CD4-positive, alpha-beta T cell treated with Interleukin-17A for 1 hour (primary cell): ENCODE measurements at places on chromosomes 1 and 21.
A peak's percentile ranks its signal among the peaks of the same experiment; 100 is the strongest.

DNA sequence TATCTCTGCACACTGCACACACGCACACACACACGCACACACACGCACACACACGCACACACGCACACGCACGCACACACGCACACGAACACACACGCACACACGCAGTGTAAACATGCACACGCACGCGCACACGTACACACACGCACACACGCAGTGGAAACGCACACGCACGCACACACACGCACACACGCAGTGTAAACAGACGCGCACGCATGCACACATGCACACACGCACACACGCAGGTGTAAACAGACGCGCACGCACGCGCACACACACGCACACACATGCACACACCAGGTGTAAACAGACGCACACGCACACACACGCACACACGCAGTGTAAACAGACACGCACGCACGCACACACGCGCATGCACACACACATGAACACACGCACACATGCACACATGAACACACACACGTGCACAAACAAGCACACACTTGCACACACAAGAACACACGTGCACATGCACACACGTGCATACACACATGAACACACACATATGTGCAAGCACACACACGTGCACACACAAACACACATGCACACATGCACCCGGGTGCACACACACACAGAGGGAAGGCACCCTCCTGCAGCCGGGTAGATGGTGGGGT is 45.2 kb downstream of the PRDM16 start:
- no peak for DNase-seq

DNA sequence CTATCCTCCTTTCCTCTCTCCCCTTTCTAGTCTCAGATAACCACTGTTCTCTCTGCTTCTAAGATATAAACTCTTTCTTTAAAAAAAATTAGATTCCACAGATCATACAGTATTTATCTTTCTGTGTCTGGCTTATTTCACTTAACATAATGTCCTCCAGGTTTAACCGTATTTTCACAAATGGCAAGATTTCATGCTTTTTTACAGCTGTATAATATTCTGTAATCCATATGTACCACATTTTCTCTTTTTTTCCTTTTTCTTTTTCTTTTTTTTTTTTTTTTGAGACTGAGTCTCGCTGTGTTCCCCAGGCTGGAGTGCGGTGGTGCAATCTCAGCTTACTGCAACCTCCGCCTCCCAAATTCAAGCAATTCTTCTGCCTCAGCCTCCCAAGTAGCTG is 5.1 kb upstream of the SLC16A1 start:
- DNase-seq: no peak

- no peak for DNase-seq
Observed at GRCh38 chr21:26469789-26470188, 103.3 kb downstream of the CYYR1 start.

- no peak for DNase-seq
Observed at GRCh38 chr1:18922848-18923755, 20.7 kb upstream of the ALDH4A1 start.

DNA sequence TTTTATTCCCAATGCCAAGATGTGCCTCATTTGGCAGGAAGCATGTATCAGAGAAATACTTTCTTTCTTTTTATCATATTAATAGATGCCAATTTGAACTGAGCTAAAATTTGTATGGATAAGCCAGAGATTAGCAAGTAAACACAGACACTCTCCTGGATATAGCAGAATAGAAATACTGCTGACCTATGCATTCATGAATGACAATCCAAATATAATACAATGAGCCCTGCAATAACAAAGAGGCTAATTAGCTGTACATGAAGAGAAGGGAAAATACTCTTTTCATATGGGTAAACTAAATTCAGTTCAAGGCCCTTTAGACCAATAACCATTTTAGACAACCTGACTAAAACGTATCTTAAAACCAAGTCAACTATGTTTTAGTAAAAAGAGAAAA is 388.1 kb upstream of the NR5A2 start:
- DNase-seq: no peak

- no peak for DNase-seq
Observed at GRCh38 chr1:231337043-231337471, 595 bp downstream of the EXOC8 start.

GRCh38 chr1:32100807-32101708 is 6.8 kb upstream of the KPNA6 start:
- no peak for DNase-seq

DNA sequence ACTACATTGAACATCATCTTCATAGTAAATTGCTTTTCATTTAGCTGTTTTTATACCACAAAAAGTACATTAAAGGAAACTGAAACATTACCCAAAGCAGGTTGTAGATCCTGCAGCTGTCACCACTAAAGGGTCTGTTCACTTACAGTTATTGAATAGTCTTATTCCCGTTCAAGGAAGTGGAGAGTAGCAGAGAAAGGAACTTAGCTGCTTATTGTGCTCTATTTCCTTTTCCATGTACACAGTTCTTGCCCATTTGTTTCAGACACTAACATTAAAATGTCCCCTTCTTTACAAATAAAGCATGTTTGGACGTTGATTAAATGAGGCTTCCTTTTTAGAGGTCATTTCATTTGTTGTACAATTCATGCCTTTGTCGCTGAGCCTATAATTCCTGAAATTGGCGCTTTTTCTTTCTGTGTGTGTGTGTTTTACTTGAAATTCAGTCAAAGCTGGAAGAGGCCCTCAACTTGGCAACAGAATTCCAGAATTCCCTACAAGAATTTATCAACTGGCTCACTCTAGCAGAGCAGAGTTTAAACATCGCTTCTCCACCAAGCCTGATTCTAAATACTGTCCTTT is 44.4 kb upstream of the BMP8A start:
- no peak for DNase-seq

DNA sequence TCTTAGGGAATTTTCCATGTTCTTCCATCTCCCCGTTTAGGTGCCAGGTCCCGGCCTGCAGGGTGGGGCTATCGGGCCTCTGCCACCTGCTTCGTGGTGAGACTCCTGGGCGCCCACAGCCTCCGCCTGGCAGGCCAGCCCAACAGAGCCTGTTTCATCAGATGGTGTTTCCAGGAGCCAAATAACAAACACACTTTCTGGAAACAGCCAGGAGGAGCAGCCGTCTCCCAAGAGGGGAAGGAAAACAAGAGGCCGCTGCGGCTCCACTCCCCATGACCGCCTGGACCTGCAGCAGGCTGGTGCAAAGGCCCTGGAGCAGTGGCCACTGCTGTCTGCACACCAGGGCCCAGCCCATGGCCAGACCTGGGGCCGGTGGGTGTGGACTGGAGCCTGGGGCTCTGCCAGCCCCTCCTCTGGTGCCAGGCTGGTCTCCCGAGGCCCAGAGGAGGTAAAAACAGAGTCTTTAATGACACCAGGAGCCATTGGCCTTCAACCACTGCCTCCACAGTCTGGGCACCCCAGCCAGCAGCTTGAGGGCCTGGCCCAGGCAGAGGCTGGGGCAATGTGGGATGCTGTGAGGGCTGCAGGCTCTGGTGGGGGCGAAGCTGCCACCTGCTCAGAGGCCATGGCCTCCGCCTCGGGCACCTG is 55.0 kb downstream of the SLX9 start:
- DNase-seq: no peak

DNA sequence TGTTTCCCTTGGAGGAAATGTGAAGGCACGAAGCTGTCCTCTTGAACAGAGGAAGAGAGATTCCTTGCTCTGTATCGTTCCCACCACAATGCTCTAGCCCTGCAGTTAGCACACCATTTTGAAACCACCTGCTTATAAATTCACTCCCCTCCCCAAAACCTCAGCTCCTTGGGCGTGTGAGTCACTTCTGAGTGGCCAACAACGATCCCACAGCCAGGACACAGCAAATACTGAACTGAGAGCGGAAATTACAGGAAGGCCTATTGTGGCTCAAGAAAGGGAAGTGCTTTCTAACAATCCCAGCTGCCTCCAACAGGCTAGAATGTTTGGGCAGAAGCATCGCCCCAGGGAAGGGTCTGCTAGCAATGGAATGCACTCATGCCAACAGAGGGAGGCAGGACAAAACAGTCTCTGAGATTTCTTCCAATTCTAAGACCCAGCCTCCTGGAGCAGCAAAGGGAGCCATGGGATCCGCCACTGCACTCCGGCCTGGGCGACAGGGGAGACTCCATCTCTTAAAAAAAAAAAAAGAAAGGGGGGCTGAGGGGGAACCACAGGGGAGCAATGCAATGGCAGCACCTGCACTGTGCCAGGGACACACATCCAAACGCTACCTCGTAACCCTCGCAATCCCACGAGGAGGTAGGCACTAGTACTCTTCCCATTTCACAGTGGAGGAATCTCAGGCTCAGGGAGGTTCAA is 1.9 kb downstream of the TMEM53 start:
- peak; percentile 37 for DNase-seq

GRCh38 chr1:230910755-230911117 is 42.4 kb upstream of the C1orf198 start:
- DNase-seq: no peak

DNA sequence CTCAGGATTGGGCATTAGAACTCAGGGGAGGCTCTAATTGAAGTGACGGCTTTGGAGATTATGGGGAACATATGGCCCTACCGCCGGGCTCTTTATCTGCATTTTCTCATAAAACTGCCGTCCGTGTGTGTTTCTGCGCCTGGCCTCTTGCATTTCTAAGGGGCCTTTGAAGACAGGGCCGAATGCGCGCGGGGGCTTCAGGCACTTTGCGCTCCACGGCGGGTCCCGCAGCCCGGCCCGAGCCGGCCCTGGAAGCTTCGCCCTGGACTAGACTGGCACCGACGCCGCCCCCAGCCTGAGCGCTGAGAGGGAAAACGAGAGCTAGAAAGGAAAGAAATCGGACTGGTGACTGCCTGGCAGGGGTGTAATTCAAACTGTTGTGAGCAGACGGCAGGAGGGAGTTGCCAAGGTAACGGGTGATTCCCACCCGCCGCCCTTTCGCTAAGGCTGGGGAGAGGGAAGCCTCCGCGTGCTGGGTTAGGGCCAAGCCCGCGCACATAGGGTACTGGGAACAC is 120.7 kb downstream of the LMX1A start:
- DNase-seq: no peak

GRCh38 chr1:33039840-33040239 is 3.2 kb upstream of the AK2 start:
- DNase-seq: no peak

GRCh38 chr1:914131-914890 is 9.4 kb upstream of the SAMD11 start:
- DNase-seq: no peak

DNA sequence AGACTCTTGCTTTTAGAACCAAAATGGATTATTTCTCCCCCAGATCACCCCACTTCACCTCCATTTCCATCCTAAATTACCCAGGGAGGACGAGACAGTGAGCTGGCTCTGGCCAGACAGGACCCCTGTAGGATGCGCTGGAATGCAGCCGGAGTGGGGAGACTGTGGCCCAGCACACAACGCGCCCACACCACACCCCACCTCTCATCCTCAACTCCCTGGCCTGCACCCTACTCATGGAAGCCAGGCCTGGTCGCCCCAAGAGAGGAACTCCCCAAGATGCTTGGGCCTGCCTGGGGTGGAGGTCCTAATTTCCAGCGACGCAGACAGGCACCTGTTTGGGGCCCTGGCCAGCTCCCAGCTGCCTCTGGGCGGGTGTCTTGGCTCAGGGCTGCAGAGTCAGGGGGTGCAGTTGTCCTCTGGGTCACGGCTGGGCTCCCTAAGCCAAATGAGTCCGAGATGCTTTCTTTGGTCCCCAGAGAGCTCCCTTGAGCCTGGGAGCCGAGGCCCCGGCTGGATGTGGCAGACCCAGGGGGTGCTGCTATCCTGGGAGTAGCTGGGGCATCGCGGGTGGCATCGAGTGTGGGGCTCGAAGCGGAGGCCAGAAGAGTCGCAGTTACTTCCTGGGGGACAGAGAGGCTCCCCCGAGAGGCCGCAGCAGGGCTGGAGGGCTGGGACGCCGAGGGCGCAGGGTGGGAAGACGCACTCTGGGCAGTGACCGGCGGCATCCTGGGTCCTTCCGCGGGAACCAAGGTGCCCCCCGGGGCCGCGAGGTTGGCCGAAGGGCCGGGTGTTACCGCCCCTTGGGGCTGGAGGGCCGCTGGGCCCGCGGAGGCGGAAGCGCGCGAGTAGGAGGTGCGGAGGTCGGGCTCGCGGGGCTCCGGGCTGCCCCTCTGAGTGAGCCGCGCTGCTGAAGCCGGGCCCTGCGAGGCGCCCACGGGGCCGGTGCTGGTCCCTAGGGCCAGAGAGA is 10.4 kb downstream of the CLEC20A start:
- no peak for DNase-seq

DNA sequence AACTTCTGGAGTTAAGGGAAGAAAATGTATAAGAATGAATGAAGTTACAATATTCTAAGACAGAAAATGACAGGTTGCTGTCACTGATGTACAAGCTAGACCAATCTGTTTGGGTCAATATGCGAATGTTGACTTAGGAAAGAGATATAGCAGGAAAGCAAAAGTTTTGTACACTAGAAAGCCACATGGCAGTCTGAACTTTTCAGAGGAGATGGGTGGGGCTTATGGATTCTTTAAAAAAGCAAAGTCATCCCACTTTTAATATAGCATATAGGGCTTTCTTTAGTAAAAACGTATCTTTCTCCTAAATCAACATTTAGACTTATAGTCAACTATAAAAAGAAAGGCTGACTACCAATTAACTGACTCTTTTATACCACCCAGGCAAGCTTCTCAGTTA is 381.2 kb downstream of the PTPRC start:
- DNase-seq: no peak

DNA sequence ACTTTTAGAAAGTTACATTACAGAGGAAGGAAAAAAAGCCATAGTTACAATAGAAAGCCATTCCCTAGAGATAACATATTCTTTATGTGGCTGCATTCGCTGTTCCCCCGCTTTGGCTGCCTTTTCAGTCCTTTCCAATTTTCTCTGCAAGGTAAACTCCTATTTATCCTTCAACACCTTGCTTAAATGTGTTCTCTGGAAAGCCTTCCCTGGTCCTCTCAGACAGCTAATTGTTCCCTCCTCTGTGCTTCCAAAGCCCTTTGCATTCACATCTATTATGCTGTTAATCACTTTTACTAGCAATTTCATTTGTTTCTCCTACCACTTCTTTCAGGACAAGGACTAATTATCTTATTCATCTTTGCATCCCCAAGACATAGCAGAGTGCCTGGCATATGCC is 1.6 kb downstream of the PHC2 start:
- DNase-seq: no peak

DNA sequence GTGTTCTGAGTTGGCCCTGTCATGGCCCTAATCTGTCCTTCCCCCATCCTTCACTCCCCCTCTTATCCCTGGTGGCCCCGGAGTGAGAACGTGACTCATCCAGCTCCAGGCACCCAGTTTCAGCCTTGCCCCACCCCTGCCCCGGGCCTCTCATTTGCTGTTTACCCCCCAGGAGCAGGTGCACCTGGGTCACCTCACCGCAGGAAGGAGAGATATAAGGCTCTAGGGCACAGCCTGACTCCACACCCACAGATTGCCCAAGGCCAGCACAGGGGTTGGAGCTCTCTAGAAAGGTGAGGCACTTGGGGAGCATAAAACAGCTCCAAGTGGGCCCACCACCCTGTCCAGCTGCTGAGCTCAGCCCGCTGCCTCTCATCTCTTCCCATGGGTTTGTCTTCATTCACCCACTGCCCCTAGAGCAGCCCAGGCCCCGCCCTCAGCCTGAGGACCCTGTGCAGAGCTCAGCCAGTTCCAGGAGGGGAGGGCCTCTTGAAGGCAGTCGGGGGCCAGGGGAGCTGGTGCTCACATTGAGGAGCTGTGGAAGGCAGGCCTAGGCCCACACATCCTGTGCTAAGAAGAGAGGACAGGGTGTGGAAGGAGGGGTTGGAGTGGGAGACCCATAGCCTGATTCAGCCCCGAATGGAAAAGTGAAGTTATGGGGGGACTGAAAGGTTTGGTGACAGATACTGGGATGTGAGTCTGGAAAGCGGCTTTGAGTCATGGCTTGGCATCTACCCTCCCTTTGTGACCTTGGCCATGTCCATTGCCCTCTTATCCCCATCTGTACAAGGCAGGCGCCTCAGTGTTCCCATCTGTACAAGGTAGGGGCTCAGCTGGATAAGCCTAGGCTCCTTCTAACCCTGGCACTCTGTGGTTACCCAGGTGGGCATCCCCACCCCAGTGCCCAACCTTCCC is 16.1 kb upstream of the GPR37L1 start:
- DNase-seq: no peak
